Nucleus accumbens (tissue), 56 donors: ENCODE measurements at places on chromosomes 12 and 14.

DNA sequence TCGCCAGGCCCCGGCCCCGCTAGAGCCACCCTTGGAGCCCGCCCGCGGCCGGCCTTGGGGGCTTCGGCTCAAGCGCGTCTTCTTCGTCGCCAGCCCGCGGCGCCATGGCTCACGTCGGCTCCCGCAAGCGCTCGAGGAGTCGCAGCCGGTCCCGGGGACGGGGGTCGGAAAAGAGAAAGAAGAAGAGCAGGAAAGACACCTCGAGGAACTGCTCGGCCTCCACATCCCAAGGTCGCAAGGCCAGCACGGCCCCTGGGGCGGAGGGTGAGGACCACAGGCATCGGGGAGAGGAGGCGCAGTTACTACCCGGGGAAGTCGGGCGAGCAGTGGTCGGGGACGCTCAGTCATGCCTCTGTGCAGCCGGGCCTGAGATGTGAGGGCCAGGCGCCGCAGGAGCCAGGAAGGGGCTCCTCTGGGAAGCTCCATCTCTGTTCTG, 573 bp downstream of the ARL6IP4 start:
- DNase-seq, result no peak

DNA sequence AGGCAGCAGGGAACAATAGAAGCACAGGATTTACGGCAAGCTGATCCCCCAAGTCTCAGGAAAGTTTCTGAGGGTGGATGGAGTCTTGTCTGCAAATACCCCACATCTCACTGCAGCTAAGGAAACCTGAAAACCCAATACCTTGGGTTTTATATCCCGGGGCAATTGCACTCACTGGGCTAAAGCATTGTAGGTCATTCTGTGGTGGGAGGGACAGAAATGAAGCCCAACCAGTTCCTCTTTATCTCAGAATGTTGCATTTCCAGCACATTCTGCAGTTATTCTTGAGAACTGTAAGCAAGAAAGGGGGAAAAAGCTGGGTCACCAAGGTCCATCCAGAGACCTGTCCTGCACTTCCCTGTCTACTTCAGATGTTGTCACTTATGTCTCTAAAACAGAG, 39.8 kb downstream of the C12orf42 start:
- DNase-seq, result no peak

DNA sequence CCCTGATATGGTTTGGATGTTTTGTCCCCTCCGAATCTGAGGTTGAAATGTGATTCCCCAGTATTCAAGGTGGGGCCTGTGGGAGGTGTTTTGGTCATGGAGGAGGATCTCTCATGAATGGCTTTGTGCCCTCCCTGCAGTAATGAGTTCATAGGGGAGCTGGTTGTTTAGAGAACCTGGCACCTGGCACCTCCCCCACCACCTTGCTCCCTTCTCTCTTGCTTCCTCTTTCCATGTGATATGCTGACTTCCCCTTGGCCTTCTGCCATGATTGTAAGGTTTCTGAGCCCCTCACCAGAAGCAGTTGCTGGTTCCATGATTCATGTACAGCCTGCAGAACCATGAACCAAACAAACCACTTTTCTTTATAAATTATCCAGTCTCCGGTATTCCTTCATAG, 32.6 kb downstream of the CD163L1 start:
- DNase-seq, result no peak

- DNase-seq, result no peak
Measured at GRCh38 chr14:38256533-38256840, 594 bp upstream of the CLEC14A start.
